ENCODE measurements at places on chromosomes 11 and 22.

DNA sequence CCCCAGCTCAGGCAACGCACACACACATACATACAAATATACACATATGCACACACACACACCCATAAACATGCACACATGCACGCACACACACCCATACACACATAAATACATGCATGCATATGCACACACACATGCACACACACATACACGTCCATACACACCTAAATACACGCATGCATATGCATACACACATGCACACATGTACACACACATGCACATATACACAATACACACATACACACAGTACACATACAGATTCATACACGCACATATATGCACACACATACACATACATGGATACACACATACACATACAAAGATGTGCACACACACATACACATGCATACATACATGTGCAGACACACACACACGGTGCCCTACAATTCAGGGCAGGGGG is 496.6 kb downstream of the TBC1D22A start:
- no peak for DNase-seq

DNA sequence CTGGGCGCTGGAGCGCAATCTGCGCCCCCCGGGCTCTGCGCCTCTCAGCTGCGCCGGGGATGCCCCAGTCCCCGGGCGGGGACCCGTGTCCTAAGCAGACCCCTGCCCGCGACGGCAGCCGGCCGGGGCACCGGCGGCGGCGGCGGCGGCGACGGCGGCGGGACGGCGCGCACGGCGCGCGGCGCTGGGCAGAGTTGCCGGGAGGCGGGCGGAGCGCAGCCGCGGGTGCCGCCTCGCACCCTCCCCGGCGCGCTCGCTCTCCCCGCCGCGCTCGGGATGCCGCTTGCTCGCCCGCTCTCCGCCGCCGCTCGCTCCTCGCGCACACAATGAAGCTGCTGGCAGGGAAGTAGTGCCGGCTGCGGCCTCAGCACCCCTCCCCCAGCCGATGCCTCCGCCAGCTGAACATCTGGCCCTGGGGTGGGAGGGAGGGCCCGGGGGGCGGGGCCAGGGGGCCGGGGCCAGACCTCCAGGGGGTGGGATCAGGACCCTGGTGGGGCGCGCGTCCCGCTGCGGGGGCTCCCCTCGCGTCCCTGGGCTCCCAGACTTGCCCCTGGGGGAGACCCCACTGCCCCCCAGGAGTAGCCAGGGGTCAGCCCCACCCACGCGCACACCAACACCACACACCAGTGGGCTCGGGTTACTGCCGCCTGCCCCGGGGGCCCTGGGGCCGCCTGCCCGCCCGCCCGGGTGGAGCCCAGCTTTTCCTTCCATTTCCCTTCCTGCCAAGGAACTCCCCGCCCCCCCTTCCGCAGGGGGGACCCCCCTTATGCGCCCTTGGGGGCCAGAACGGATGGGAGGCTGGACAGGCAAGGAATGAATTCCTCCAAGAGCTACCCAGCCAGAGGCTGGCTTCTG is at the start of gene RCOR2:
RCOR2 (minus strand) TSS at position 328 of the 855 bp plus-strand sequence. CDS start 708 bp downstream, outside the sequence.
- peak; percentile 37 for DNase-seq

- DNase-seq: no peak
Measured at GRCh38 chr11:32594272-32594671, 10.6 kb downstream of the EIF3M start.

DNA sequence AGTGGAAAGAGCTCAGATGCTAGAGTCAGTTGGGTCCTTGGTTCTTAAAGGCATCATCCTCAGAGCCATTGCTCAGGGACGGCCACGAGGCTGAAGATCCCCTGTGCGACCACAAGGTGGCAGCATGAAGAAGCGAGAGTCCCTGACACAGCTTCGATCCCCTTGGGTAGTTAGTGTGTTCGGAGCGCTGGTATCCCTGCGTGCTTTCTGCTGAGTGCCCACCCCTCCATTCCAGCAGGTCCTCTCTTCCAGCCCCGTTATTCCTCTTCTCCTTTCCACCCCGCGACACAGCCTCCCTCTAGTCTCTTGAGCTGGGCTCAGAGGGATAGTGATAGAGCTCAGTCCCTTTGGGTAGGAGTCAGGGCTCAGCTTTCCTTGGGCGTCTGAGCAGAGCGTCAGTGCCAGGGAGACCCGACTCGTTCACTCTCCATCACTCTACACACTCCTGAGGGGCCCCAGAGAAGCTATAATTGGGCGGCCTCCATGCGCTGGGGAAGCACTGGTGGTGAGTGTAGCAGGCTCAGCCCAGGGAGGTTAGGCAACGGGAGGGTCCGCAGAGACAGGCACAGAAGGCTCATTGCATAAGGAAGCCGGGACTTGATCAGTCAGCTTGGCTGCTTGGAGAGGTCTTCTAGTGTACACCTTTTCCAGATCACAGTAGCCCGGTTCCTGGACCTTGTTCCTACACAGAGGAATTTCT is at the start of gene OR51D1:
OR51D1 (plus strand) TSS at position 516 of the 700 bp plus-strand sequence. CDS start 2,314 bp downstream, outside the sequence.
- peak; percentile 52 for DNase-seq

GRCh38 chr11:126411971-126412381 is 56.5 kb downstream of the ST3GAL4 start:
- DNase-seq: no peak

- DNase-seq: peak; percentile 97
Measured at GRCh38 chr11:17314232-17314547, 37.4 kb upstream of the NCR3LG1 start.

DNA sequence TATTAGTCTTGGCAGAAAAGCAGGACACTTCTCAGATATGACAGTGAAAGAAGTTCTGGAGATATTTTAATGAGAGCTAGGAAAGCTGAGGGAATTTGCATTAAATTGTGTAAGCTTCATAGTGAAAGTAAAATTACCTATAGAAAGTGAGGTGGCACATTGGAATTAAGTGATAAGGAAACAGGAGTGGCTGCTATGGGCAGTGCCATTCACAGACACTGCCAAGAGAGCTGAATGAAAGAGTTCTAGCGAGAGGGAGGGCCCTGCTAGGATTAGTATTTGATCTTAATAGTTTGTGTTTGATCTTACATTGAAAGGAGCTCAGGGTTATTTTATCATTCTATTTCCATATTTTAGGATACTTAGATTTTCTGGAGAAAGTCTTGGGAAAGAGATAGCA is 351.9 kb downstream of the DDX10 start:
- DNase-seq: peak; percentile 22

DNA sequence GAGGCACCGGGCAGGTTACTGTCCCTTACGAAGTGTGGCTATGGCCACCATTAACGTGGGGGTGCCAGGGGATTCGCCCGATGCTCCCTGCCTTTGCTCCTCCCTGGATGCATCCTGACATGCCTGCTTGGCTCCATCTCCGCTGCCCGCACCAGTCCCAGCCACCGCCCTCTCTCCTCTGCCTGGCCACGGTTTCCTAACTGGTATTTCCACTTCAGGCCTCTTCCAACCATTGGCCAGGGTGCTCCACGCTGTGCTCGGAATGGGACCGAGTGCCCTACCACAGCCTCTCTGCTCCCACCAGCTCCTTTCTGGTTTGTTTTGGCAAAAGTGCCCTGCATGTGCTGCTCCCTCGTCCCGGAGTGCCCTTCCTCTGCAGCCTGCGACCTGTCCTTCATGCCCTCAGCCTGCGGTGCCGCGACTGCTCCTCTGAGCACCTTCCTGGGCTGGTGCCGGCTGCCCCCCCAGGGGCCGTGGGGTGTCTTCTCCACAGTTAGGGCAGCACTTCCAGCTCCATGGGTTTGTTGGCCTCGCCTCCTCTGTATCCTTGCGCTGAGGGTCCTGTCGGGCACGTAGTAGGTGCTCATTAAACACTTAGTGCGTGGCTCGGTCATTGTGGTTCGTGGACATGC is 12.6 kb upstream of the GRAMD4 start:
- peak; percentile 5 for DNase-seq

DNA sequence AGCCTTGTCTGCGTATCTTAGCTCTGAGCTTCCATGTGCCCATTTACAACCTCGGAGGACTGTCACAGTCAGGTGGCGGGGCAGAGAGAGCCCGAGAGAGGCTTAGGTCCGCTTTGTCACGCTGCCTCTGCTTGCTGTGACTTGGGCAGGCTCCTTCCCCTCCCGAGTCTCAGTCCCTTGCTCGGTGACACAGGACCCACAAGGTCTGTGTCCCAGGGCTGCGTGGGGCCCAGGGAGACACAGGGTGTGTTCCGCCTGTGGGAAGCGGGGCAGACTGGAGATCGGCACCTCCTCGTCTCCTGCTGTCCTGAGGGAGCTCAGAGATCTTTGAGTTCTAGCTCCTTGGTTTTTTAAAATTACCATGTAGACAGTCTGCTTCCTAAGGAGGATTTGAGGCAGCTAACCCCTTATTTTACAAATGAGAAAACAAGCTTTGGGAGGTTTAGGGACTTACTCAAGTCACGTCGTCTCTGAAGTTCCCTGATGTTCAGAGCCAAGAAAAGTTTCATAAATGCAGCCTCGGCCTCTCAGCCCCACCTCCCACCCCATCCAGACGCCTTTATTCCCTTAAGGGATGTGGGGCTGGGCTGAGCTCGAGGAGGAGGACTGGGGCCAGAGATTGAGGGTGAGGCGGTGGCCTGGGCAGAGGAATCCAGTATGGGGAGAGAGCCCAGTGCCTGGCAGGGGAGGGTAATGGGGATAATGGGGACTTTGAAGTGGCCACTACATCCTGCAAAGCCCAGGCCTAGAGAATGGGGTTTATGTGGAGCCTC is 103.6 kb downstream of the NECTIN1 start:
- DNase-seq: no peak

DNA sequence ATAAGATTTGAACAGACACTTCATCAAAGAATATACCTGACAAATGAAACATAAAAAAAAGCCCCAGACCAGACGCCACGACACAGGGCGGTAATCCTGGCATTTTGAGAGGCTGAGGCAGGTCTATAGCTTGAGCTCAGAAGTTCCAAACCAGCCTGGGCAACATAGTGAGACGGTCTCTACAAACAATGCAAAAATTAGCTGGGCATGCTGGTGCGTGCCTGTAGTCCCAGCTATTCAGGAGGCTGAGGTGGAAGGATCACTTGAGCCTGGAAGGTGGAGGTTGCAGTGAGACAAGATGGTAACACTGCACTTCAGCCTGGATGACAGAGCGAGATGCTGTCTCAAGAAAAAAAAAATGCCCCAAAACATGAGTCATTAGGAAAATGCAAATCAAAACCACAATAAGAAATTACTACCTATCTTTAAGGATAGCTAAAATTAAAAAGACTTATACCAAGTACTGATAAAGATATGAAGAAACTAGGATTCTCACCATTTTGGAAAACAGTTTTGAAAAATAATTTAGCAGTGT is 91.7 kb upstream of the GRAMD1B start:
- peak; percentile 27 for DNase-seq

- DNase-seq: peak; percentile 63
Measured at GRCh38 chr11:2803186-2804091, 82.1 kb downstream of the CDKN1C start.

DNA sequence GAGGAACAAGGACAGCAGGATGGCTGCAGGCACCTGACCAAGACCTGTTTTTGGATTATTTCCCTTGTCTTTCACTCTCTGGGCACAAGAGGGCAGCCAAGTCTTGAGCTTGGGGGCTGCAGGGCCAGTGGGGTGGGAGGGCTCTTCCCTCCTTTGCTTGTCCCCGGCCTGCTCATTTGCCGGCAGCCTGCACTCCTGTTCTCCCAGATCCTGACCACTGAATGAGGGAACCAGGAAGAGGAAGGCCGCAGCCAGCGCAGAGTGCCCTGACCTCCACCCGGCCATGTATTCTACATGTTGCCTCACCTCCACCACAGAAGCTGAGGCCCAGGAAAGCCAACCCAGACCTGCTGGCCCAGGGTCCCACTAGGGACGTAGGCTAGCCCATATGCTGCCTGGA is 15.5 kb upstream of the NNMT start:
- DNase-seq: peak; percentile 43

- no peak for DNase-seq
Measured at GRCh38 chr11:26263769-26264168, 68.2 kb upstream of the ANO3 start.

DNA sequence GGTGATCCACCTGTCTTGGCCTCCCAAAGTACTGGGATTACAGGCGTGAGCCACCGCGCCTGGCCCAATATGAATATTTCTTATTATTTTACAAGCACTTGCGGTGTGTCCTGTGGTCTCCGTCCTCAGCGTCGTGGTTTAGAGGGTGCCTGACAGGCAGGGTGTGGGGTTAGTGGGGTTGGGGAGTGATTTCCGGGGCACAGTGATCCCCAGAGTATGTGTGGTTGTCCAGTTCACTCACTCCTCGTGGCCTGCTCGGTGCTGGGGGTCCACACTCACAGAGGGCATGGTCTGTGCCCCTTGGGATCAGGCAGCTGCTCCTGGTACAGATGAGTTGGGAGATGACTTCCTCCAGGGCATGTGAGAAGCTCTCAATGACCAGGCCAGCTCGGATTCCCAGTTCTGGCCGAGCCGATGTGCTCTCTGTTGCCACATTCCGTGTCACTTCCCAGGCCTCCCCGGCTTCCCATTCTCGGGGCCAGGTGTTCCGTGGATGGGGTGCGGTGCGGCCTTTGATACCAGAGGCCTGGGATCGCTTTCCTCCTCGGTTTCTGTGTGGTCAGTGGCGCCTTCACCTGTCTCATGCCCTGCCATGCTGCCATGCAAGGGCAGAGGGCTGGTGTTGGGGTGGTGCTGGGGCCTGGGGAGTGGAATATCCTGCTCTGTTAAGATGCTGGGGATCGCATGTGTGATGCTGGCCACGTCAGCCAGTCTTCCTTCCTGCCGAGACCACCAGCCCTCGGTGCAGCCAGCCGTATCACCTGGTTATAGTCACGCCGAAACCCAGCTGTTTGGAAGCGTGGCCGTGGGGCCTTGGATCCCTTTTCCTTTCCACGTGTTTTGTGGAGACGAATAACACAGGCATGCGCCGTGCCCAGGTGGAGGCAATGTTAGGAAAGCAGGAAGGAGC is 39.6 kb downstream of the PARVB start:
- no peak for DNase-seq

- DNase-seq: peak; percentile 92
Measured at GRCh38 chr11:128052912-128053641, 534.3 kb downstream of the ETS1 start.

DNA sequence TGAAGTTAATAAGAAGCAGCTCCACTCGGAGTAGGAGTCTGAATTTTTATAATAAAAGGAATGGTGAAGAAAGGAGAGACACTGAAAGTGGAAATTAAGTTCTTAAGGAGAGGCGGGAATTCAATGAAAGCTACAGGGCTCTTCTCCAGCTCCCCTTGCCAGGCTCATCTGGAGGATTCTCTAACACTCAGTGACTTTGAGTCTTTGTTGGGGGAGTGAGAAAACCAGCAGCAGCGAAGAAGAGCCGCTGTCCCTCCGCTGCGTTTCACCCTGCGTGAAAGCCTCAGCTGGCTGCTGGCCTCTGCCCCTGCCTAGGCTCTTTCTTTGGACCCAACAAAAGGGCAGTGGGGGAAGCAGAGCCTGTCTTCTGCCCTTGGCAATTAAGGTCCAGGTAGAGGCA is 113.0 kb downstream of the NTM start:
- DNase-seq: no peak

- DNase-seq: peak; percentile 84
Measured at GRCh38 chr11:28963187-28963586, 855.0 kb downstream of the METTL15 start.

DNA sequence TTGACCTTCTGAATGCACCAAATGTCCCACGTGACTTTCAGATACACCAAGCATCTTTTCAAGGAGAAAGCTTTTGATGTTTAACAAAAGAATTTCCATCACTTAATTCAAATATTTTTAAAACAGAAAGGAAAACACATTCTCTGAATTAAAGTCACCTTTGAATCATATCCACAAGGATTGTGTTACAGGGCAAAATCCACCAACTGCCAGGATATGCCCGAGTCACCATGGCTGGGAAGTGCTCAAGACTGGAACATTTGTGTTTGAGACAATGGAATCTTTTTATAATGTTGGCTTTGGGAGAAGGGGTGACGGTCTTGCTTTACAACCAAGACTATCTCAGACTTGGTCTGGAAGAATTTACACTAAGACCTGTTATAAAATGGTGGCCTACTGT is 40.8 kb downstream of the BID start:
- DNase-seq: no peak
